Activated CD8-positive, alpha-beta memory T cell treated with anti-CD3 and anti-CD28 coated beads, Interleukin-2, amount 50 U/mL, for 48 hours (primary cell): ENCODE measurements at places on chromosomes 12 and 14.
A peak's percentile ranks its signal among the peaks of the same experiment; 100 is the strongest.

DNA sequence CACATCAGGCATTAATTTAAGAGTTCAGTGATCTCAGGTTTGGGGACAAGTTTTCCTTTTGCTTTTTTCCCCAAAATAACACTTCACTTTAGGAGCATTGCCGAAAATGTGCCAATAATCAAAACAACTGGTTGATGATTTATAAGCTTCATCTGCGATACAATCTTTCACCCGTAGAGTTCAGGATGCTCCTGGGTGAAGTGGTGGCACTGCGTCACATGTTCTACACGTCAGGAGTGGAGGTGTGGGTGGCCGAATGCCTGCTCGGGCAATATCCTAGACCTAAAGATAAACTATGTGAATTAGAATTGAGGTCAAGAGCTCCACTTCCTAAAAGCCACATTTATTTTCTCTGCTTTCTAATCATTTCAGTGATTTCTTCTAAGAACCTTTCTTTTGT, 70.9 kb upstream of the DICER1 start:
- DNase-seq, result no peak

GRCh38 chr14:61894452-61895077, 132.3 kb downstream of the SNAPC1 start:
- peak; percentile 80 for DNase-seq

DNA sequence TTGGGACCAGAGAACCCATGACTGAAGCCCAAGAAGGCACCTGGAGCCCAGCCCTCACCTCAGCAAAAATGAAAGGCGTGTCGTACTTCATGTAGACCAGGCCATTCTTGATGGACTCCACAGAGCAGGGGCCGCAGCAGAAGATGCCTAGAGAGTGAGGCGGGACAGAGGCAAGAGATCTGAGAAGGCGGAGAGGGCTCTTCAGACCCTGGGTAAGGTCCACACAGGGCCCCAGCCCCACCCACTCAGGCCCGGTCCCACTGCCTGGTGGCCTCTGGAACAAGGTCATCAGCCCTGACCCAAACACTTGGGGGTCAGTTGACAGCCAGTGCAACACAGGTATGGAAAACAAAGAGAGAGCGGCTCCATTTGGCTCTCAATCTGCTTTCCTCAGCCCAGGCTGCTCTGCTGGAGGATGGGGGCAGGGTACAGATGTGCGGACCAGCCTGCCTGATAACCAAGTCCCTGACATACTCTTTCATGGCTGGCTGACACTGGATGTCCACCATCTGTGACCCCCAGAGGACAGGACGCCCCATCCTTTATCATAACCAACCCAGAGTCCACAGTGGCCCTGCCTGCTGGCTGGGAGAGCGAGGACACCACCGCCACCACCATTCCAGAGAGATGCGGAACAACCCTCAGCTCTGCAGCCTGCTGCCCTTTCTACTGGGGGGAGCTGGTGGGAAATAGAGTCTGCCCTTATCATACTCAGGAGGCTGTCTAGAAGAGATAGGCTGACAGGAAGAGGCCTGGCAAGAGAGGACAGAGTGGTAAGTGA, 6.9 kb downstream of the TGM1 start:
- DNase-seq, result no peak

DNA sequence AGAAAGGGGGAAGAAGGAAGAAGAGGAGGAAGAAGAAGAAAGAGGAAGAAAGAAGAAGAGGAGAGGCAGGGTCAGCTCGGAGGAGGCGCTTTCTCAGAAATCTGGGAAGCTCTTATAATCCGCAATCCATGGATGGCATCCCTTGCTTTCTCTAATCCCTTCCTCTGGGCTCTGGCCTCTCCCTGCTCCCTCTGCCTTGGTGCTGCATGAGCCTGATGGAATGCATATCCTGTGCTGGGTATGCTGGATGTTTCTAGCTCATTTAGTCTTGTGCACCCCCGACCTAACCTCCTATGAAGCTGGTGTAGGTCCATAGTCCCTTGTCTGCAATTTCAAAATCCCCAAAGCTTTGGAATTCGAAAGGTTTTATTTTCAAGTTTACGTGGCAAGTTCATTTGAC, 94.2 kb upstream of the MYL2 start:
- DNase-seq, result no peak

GRCh38 chr14:24064856-24065255, 6.5 kb upstream of the CPNE6 start:
- DNase-seq, result no peak

GRCh38 chr14:67501670-67502069, 13.1 kb upstream of the TMEM229B start:
- DNase-seq, result no peak

GRCh38 chr12:12870465-12870864, 20.9 kb upstream of the GPRC5A start:
- no peak for DNase-seq

DNA sequence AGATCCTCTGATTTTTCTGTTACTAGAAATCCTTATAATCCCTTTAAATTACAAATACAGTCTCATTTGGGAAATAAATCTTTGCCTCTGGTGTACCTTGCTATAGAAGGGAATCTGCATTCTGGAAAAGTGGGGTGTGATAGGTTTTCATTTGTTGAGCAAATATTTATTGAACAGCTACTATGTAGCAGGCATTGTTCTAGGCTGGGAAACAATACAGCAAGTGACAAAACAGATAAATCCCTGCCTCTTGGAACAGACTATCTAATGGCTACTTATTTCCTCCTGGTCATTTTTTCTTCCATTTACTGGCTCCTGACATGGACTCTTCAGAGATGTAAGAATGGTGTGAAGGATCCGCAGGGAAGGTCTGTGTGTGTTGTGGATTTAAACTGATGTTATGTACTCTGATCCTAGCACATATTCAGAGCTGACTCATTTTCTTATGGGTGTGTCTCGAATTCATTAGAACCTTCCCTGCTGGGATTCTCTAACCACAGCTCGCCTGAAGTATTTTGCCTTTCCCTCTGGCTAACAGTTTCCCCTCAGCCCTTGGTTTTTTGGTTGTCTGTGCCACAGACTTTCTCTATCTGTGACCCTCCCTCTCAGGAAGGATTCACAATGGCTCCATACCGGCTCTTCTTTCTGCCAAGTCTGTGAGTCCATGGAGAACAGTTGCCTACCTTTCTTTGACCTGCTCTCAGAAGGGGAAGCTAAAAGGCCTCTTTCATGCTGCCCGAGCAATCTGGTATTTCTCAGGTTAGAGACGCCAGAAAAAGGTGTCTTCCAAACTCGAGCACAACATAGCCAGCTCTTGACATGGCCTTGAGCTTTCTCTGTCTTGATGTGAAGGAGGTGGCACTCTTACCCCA, 53.7 kb downstream of the TMTC2 start:
- DNase-seq, result no peak

GRCh38 chr12:5318874-5319273, 113.0 kb upstream of the NTF3 start:
- DNase-seq, result no peak

- DNase-seq, result no peak
These were observed 102.9 kb downstream of the CCER1 start for GRCh38 chr12:90851800-90852718.

GRCh38 chr12:124369827-124370378, 75.0 kb downstream of the RFLNA start:
- DNase-seq, result no peak

DNA sequence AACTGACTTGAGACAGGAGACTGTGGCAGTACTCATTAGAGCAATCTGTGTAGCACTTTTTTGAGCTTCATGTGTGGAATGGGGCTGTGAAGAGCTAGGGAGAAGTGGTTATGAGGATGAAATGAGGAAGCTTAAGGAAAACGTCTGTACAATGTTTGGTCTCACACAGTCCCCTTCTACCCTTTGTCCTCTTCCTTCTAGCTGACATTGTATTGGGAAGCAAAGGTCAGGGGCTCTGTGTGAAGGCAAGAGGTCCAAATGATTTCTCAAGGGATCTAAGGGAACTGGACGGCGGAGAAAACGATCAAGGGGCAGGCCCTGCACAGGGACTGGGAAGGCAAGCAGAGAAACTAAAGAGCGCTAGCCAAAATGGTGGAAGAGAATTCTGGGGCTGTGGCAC, 13.1 kb upstream of the CIPC start:
- DNase-seq, result no peak

- DNase-seq, result no peak
These were observed 102.3 kb downstream of the TRMT5 start for GRCh38 chr14:60878536-60878935.

DNA sequence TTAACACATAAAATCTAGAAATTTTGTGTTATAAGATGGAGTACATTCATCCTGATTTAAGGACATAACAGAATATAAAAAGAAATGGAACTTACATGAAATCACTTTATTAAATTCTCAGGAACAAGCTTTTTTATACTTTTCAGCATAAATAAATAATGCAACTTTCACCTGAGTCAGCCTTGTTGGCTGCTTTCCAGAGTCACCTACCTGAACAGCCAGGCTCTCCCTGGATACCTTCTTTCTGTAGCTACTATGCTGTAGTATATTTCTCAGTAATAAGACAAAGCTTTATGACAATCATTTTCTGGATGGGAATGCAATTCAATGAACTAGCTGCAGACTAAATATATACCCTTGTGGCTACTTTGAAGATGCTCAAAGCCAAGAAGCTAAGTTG, 111.9 kb downstream of the NTS start:
- no peak for DNase-seq

GRCh38 chr12:81378601-81379285, 300.9 kb downstream of the ACSS3 start:
- DNase-seq, result no peak

GRCh38 chr12:105235281-105235731, 668 bp downstream of the APPL2 start:
- DNase-seq, result no peak

DNA sequence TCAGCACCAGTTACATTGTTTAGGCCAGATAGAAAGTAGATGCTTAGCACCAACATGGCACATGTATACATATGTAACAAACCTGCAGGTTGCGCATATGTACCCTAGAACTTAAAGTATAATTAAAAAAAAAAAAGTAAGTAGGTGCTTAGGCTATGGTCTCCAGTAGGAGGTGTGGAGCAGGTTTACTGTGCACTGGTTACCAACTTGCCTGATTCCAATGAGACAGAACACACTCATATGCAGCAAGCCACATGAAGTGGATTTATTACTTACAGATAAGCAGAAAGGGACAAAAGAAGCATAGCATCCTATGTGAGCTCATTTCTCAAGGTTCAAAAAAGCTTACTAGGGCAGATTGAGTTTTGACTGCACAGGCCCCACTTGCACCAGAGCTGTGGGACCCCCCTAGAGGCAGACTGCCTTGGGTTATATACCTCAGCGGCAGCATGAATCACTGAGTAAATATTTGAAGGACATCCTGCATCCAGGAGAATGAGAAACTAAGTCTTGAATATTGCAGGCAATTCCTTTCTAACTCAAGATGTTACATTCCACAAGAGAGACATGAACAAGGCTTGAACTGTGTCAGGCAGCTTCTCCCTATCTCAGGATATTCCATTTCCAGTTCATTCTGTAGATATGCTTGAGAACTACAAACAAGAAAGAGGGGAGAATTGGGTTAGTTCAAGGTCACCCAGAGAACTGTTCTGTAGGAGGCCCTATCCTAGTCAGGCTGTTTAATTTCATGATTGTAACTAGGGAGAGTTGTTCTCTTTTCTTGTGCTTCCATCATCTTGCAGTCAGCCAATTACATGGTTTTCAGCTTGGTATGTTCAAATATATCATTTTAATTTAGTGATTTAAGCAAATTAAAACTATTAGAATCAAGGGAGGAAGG, 30.1 kb downstream of the LRFN5 start:
- no peak for DNase-seq

DNA sequence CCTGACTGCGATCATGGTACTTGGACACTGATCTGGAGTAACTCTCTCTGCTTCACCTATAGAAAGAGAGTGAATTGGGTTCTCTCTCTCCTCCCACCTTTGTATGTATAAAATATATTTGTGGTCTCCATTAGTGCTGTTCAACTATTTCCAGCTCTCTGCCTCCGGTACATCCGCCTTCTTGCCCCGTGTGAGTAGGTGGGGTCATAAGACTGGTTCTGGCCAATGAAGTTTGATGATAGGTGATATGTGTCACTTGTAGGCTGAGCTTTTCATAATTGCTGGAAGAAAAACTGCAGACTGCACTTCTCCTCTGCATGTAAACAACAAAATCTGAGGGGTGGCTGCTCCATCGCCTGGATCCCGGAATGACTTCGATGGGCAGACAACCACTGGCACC, 210.4 kb downstream of the EXOC5 start:
- no peak for DNase-seq

DNA sequence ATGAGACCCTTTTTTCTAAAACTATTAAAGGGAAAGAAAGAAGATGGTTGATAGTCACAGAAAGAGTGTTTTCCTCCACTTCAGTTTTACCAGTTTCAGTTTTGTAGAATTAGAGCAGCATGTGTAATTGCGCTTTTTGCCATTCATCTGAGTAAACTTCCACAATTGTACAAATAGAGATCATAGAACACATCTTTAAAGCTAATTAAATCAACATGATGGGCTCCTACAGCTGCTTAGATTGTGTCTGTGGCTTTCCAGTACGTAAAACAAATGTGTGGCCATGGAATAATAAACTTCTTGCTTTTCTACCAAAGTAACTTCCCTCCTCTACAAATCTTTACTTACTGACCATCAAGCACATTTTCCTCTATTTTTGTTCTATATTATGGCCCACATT, 84.2 kb upstream of the LRIG3 start:
- DNase-seq, result no peak

- DNase-seq, result no peak
These were observed 662 bp upstream of the BATF start for GRCh38 chr14:75521415-75522199.

DNA sequence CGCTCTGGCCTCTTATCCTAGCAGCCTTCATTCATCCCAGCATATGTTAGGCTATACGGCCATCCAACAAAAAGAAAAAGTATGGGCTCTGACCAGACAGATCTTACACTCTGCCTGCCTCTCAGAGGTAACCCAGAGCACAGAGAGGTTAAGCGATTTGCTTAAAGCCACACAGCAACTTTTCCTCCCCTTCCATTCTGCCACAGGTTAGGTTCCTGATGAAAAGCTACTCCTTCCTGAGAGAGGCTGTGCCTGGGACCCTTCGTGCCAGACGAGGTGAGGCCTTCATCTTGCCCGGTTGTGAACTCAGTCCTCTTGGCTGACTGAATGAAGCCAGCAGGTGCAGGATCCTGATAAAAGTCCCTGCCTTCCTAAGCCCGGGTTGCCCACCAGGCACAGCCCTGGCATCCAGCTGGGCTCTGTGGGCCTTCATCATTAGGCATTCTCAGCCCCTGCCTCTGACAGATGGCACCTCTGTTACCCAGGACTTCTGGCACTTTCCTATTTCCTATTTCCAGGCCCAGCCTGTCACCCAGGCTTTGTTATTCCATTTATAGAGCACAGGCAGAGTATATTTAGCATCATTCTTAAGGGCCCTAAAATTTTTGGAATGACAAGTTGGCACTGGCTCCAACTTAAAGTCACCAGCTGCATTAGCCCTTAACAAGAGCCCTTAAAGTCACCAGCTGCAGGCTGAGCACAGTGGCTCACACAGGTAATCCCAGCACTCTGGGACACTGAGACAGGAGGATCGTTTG, 12.8 kb downstream of the SOAT2 start:
- DNase-seq, result no peak

DNA sequence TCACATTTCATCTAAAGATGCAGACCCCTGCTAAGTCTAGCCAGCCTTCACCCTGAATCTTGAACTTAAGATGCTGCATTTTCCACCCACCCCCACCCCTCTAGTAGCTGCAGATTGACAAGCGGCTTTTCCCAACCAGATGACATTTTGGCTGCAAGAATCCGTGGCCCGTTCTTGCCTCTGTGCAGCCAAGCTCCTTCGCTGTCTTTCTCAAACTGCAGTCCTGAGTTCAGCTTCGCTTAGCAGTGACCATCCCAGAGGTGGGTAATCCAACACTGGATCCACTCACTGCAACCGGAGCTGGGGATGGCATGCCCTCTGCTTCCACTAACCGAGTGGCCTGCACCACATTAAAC, 765 bp upstream of the NFYB start:
- peak; percentile 54 for DNase-seq
